ENCODE measurements at places on chromosomes 13 and 19.

- no peak for DNase-seq
Observed at GRCh38 chr13:67299072-67299635, 69.0 kb upstream of the PCDH9 start.

GRCh38 chr13:54449922-54450321, 1421.3 kb downstream of the OLFM4 start:
- no peak for DNase-seq

GRCh38 chr19:18995804-18996241, 37.5 kb downstream of the SUGP2 start:
- no peak for DNase-seq

GRCh38 chr19:6679139-6679538, 9.2 kb upstream of the TNFSF14 start:
- DNase-seq = no peak

DNA sequence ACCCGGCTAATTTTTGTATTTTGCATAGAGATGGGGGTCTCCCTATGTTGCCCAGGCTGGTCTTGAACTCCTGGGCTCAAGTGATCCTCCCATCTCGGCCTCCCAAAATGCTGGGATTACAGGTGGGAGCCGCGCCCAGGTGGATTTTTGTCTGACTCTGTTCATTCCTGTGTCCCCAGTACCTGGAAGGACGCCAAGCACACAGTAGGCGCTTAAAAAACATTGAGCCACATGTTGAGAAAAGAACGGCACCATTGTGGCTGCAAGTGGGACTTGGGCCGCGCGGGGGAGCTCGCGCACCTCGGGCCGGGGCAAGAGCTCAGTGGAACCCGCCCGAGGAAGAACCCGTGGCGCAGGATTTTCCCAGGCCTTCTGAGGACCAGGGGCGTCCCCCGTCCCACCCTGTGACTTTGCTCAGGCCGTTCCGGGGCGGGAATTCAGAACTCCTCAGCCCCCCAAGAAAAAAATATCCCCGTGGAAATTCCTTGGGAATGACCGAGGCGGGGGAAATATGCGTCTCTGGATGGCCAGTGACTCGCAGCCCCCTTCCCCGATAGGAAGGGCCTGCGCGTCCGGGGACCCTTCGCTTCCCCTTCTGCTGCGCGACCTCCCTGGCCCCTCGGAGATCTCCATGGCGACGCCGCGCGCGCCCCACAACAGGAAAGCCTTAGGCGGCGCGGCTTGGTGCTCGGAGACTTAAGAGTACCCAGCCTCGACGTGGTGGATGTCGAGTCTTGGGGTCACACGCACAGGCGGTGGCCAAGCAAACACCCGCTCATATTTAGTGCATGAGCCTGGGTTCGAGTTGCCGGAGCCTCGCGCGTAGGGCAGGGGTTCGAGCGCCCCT, 1.4 kb upstream of the ICAM1 start:
- peak; percentile 89 for DNase-seq

GRCh38 chr19:38400361-38400760, 2.5 kb upstream of the FAM98C start:
- no peak for DNase-seq

DNA sequence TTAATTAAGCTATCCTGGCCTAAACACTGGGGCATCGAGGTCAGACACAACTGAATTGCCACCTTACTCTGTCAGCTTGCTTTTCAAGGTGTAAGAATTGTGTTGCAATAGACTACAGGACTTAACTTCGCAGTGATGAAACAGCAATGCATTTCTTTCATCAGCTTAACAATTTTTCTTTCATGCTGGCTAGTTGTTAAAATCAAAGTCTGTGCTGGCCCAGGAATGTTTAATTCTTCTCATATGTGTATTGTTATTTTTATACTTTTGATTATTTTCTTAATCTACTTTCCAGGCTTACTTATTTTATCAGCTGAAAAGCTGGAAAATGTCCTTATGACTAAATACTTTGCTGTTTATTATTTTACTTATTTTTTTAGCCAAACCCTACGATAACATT, 79.7 kb downstream of the EFNB2 start:
- DNase-seq = no peak

- no peak for DNase-seq
Observed at GRCh38 chr19:14511229-14511593, 7.0 kb downstream of the DNAJB1 start.

- DNase-seq = no peak
Observed at GRCh38 chr13:23630349-23631093, 60.3 kb downstream of the TNFRSF19 start.

DNA sequence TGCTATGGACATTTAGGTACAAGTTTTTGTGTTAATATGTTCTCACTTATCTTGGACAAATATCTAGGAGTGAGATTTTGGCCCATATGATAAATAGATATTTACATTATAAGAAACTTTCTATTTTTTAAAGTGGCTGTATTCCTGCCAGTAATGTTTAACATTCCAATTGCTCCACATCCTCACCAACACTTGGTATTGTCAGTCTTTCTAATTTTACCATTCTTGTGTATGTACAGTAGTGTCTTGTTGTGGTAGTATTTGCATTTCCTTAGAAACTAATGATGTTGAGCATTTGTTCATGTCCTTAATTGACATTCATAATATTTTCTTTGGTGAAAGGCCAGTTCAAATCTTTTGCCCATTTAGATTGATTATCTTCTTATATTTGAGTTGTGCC, 171.4 kb upstream of the TSHZ3 start:
- DNase-seq = no peak

- DNase-seq = no peak
Observed at GRCh38 chr13:26946684-26947343, 186.2 kb upstream of the GPR12 start.

DNA sequence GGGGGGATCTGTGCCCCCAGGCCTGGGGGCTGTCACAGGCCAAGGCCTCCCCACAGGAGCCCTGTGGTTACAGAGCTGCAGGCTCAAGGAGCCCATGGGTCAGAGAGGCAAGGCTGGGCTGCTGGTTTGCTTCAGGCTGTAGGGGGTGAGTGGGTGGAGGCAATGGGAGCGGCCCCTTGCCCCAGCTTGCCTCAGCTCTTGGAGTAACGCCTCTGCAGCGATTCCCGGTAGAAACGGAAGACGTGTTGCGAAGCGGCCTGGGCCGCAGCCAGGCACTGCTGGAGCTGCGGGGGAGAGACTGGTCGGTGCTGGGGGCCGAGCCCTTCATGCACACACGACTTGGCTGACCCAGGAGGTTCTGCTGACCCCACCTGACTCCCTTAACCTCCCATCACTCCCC, 10.1 kb downstream of the TMEM91 start:
- DNase-seq = no peak

GRCh38 chr13:25766991-25767390, 284.8 kb downstream of the SHISA2 start:
- no peak for DNase-seq

DNA sequence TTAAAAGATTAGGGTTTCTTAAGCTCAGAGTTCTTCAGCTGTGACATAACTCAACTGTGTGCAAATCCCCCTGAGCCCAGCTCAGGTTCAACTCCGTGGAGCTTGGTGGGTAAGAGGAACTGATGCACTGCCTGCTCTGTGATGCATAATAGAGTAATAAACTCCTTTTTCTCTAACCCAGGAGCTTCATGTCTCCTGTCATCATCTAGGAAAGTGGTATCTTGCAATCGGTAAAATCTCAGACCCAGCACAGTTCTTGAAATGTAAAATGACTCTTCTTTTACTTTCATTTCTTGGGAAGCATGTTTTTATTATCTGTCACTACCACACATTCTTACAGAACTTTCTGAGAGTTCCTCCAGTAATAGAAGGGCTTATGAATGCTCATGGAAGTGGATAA, 123.8 kb upstream of the PCDH9 start:
- DNase-seq = no peak

- no peak for DNase-seq
Observed at GRCh38 chr19:22286151-22286810, at the start of gene ZNF729. TSS of gene ZNF729 (plus strand) at chr19:22286441. CDS start at chr19:22286526, 85 bp downstream.

- no peak for DNase-seq
Observed at GRCh38 chr13:45604892-45605291, 10.6 kb downstream of the ERICH6B start.

- DNase-seq = no peak
Observed at GRCh38 chr19:14096272-14096992, 5.9 kb upstream of the SAMD1 start.

DNA sequence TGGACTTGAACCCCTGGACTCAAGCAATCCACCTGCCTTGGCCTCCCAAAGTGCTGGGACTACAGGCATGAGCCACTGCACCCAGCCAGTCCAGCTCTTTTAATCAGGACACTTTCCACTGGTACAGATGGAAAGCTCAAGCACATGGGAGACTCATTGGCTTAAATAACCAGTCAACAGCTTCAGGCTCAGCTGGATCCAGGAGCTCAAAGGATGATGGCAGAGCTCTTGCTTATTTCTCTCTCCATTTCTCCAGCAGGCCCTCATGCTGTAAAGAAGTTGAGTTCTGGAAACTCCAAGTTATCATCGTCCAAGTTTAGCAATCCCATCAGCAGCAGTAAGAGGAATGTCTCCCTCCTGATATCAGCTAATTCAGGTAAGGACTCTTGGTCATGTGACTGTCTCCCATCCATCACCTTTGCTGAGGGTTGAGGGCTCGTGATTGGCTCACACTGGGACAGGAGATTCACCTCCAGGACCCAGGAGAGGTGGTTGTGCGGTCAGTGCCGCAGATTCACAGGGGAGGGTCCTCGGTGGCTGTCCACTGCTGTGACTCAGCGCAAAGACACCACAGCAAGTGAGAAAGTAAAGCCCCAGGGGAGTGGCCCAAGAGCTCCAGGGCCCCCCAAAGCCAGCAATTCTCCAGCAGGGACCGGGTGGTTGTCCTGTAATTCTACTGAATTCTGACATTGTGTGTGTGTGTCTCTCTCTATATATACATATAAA, 5.1 kb downstream of the CCL25 start:
- DNase-seq = no peak

DNA sequence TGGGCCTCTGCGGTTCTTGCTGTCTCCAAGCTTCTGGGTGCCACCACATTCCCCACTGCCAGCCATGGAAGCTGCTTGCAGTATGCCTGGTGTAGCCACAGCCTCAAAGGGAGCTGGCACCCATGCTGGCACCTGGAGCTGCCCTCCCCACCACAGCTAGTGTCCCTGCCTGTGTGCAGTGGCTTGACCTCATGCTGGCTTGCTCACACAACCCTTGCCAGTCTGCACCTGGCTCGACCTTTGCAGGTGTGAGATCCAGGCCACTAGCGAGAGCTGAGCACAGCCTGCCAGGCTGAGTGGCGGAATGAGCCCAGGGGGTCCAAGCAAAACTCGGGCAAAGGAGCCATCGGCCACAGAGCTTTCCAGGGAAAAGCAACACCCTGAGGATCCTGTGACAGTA, 236.7 kb upstream of the CSNK1A1L start:
- no peak for DNase-seq

DNA sequence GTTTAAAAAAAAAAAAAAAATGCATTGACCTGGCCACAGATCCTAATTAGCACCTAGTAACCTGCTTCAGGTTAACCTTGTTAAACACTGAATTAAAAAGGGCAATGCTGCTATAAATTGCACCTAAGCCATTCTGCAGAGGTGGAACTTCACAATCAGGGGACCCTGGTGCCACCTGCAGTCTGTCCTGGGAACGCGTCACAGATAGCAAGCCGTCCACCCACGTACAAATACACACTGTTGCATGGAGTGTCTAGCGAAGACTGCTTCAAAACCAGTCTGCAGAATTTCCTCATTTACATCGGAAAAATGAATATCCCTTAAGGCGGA, 169.3 kb downstream of the COL4A1 start:
- no peak for DNase-seq

GRCh38 chr19:30288911-30289310, 83.3 kb upstream of the ZNF536 start:
- no peak for DNase-seq

GRCh38 chr13:91193358-91193757, 154.1 kb upstream of the MIR17HG start:
- no peak for DNase-seq

DNA sequence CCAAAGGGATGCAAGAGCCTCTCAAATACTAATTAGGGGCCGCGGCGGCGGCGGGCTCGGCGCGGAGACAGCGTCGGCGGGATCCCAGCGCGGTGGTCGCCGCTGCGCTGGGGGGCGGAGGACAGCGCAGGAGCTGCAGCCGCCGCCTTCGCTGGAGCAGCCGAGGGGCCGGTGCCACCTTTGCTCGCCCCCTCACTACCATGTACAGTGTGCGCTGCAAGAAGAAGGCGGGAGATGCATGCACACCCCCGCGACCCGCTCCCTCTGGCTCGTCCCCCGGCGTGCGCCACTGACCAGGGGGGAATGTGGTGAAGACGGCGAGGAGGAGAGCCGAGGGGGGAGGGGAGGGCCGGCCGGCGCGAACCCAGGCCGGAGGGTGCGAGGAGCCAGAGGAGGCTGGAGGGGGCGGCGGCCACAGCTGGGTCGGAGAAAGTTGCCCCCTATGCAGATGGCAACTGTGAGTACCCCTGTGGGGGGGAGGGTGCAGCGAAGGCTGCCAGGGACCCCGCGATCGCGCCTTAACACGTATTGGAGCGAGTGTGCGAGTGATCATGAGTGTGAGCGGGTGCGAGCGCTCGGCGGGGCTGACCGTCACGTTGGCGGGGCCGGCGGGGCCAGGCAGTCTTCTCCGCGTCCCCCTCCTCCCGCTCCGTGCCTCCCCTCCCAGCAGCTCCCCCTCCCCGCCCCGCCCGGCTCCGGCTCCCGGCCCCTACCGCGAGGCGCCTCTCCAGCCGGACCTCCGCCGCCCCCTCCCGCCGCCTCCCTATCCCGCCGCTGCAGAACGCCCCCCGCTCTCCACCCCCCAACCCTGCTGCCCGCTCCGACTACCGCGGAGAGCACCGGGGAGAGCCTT, 808 bp downstream of the SLITRK5 start:
- DNase-seq = no peak

DNA sequence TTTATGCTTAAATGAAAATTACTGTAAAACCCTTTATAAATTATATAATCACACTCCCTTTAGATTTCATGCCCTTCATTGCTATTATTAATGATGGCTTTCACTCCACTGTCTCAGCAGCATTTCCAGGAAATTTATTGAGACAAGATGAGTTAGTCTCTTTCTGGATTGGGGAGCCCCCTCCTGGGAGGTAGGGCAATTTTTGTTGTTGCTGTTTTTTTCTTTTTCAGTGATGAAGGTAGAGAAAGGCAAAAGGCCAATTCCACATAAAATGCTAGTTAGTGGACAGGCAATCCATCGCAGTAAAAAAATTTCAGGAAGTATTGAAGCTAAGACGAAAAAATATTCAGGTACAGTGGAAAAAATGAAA, 80.2 kb downstream of the TEX26 start:
- DNase-seq = no peak

DNA sequence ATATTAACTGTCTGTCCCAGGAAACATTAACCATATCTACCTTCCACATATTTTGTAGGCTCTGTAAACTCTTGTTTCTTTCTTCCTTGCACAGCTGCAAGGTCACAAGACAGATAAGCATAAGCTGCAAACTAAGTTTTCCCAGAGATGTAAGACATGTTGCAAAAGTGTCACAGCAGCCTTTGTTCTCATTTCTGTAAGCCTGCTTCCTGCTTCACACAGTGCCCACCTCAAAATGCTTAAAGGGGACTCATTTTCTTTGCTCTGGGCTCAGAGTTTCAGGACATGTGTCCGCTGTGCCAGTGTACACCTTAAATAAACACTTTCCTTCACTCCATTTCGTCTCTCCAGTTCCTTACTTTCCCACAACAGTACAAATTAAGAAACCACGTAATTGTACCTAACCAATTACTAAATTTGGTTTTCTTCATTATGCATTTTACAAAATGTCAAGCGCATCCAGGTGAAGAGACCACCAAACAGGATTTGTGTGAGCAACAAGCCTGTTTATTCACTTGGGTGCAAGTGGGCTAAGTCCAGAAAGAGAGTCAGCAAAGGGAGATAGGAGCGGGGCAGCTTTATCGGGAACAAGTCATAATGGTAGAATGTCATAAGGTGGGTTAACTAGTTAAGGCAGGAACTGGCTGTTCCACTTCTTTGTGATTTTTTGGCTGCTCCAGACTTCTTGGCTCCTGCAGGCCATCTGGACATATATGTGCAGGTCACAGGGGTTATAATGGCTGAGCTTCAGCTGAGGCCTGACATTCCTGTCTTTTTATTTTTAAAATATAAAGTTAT, 12.7 kb upstream of the ZNF431 start:
- DNase-seq = no peak
